Neural crest cell (in vitro differentiated cells): ENCODE measurements at places on chromosomes 6 and 20. TPM values are rescaled to one million over a fixed set of nuclear protein-coding genes. Genes with fewer than 3 reads are reported as not detected.
A peak's percentile ranks its signal among the peaks of the same experiment; 100 is the strongest.

DNA sequence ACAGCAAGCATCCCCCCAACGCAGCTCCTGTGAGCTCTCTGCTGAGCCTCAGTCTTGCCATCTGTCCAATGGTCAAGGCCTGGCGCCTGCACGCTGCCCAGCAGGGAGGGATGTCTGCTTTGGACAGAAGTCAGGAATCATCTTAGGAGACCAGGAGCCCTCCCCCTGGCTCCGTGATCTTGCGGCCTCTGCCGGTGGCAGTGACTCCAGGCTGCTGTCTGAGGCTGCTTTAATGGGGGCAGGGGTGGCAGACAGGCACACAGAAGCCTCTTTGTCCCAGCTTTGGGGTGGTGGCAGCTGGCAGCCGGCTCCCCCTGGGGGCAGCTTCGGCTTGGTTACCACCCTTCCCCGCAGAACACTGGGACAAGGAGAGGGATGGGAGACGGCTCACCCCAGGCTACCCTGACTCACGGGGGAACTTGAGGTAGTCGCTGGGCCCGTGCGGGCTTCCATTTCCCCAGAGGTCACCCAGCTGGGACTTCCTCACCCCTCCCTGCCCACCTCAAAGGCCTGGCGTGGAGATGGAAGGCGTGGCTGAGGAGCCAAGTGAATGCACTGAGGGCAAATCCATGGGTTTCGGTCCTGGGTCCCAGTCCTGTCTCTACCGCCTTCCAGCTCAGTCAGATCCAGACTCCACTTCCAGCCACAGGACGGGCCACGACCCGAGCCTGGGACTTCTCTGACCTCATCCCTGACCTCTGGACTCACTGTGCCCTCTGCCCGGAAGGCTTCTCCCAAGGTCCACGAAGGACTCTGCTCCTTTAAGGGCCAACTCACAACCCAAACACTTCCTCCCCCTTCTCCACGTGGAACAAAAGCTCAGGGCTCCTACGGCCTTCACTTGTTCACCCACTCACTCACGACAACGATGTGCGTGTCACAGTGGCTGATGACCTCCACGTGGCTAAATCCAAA lies 14.8 kb downstream of the PEDS1 start:
- peak; percentile 55 for DNase-seq

Gene IL17A
- total RNA-seq, result not detected in 2 replicates

Gene SCUBE3
- total RNA-seq, result 22.2 and 22.5 TPM in 2 replicates

Gene ARHGAP18
- 3.4 and 3.6 TPM in 2 replicates for total RNA-seq

Gene PLN
- not detected in 2 replicates for total RNA-seq
